ENCODE measurements at places on chromosomes 11 and 22.

GRCh38 chr11:19651653-19652052 lies 61.0 kb upstream of the NAV2 start:
- no peak for DNase-seq
- no peak overlapping the region for H3K27ac ChIP-seq
- no peaks in the 10 kb centered on the region for H3K4me1 ChIP-seq
- peaks cover 3% of the 10 kb centered on the region for H3K27me3 ChIP-seq
- no peak overlapping the region for H3K4me3 ChIP-seq
- no peaks in the 10 kb centered on the region for H3K36me3 ChIP-seq

DNA sequence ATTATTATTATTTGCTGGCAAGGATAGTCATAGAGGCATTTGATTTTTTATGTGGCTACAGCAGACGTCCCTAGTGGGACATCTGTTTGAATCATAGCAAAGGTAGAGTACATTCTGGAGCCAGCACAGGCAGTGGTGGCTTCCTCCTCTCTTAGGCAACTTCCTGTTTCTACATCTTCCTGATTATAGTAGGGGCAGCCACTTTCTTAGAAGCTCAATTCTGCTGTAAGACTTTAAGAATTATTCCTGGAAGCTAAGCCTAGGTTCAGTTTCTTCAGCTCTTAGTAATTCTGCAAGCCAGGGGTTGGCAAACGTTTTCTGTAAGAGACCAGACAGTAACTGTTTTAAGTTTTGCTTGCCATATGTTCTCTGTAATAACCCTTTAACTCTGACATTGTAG lies 129.3 kb upstream of the TENM4 start:
- H3K27me3 ChIP-seq = no peaks in the 10 kb centered on the region
- no peak overlapping the region for H3K4me3 ChIP-seq
- DNase-seq = no peak
- H3K36me3 ChIP-seq = no peaks in the 10 kb centered on the region

DNA sequence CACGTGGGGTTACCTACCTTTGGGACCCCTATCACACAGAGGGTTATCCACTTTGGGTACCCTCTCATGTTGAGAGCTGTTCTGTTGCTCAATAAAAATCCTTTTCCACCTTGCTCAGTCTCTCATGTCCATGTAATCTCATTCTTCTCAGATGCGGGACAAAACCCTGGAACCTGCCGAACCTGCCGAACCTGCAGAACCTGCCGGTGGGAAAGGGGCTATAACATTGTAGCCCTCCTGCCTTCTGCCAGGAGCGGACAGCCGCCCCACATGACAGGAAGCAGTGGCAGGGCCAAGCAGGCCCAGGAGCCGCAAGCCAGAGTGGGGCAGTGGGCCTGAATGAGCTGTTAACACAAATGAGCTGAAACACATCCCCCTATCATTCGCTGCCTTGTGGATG lies 18.1 kb downstream of the NPAT start:
- peak overlapping the region; percentile 58 for H3K27ac ChIP-seq
- H3K36me3 ChIP-seq = peaks cover 73% of the 10 kb centered on the region
- H3K4me1 ChIP-seq = peaks cover 66% of the 10 kb centered on the region
- no peak overlapping the region for H3K4me3 ChIP-seq
- H3K27me3 ChIP-seq = no peaks in the 10 kb centered on the region

- H3K27ac ChIP-seq = no peak overlapping the region
- peaks cover 11% of the 10 kb centered on the region for H3K4me1 ChIP-seq
- H3K36me3 ChIP-seq = no peaks in the 10 kb centered on the region
- peak overlapping the region; percentile 38 for H3K4me3 ChIP-seq
- no peaks in the 10 kb centered on the region for H3K27me3 ChIP-seq
These were observed 18.8 kb downstream of the RRP7A start for GRCh38 chr22:42500836-42501179.

DNA sequence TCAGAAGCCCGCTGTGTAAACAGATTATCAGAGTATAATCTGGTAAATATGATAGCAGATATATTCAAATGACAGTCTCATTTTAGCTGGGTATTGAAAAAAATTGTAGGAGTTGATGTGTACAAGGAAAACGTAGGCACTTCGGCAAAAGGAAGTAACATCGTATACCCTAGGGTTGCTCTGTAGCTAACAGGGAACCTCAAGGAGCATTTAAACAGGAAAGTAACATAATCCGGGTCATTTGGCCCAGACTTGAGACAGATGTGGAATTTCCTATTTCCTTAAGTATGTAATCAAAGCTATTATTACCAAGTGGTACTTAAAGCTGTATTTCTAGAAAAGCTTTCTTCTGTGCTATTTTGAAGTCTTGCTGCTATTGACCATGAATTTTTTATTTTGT lies 215.6 kb downstream of the DDX10 start:
- DNase-seq = no peak
- H3K4me3 ChIP-seq = no peak overlapping the region

Data from activated CD4-positive, alpha-beta T cell treated with anti-CD3 and anti-CD28 coated beads for 36 hours (primary cell).